NCI-H1694 (cell line): ENCODE measurements at places on chromosomes 7 and 10.

DNA sequence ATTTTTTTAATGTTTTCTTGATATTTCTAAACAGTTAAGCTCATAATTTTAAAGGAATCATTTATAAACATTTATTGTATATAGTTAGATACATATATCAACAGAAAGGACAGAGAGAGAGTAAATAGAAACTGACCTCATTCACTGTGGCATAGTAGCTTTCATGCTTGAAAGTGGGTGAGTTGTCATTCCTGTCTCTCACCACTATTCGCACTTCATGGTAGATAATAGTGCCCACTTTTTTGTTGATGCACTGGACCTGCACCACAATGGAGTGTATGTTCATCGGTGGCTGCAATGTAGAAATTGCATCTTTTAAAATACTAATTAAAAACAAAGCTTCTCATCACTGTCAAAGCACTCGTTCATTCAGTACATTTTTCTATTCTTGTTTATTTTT, 432.0 kb downstream of the PCDH15 start:
- no peak for DNase-seq

DNA sequence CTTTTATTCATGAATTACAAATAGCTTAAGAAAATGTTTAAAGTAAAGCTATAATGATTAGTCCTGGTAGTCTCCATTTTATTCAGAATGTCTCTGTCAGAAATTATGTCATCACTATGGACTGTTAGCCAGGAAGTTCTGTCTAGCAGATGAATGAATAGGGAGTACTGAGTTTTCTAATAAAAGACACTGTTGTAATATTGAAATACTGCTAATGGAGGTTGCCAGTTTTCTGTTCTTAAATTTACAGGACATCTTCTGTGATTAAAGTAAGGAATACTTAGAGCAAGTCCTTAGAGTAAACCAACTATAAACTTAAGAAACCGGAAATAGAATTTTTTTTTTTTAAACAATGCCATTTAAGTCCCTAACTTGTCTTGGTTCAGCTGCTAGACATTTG, 309.8 kb downstream of the ADK start:
- DNase-seq: no peak

DNA sequence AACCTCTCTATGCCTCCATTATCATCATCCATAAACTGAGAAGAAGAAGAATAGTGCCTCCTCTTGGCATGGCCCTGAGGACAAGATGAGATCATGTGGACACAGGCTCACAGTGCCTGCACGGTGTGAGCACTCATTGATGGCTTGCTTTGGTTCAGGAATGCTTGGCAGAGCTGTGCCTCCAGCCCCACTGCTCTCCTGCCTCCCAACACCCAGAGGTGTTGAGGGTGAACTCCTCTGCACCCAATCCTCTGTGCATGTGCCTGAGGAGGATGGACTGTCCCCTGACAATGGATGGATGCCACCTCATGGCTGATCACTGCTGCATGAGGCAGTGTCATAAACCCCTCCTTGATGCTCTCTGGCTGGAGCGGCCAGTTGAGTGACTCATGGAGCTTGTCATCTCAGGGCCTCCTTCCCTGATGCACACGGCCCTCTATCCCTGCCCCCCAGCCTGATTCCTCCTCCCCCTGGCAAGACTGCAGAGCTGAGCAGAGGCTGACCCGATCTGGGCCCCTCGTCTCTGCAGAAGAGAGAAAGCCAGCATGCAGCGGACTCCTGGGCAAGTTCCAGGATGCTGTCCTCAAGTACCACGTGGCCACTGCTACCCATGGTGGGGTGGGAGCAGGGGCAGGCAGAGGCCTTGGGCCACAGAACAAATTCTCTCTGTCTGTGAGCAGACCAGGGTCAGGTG, 136.3 kb downstream of the KCNMA1 start:
- no peak for DNase-seq

GRCh38 chr10:7130191-7130911, 280.5 kb downstream of the SFMBT2 start:
- no peak for DNase-seq

GRCh38 chr10:15461353-15462108, 90.4 kb upstream of the FAM171A1 start:
- DNase-seq: no peak

DNA sequence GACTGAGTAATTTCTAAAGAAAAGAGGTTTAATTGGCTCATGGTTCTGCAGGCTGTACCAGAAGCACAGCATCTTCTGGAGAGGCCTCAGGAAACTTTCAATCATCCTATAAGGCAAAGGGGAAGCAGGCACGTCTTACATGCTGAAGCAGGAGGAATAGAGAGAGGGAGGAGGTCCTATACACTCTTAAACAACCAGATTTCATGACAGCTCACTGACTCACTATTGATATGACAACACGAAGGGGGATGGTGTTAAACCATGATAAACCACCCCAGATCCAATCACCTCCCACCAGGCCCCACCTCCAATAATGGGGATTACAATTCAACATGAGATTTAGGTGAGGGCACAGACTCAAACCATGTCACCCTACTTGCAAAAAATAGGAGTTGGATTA, 201.5 kb downstream of the CDK14 start:
- DNase-seq: no peak

DNA sequence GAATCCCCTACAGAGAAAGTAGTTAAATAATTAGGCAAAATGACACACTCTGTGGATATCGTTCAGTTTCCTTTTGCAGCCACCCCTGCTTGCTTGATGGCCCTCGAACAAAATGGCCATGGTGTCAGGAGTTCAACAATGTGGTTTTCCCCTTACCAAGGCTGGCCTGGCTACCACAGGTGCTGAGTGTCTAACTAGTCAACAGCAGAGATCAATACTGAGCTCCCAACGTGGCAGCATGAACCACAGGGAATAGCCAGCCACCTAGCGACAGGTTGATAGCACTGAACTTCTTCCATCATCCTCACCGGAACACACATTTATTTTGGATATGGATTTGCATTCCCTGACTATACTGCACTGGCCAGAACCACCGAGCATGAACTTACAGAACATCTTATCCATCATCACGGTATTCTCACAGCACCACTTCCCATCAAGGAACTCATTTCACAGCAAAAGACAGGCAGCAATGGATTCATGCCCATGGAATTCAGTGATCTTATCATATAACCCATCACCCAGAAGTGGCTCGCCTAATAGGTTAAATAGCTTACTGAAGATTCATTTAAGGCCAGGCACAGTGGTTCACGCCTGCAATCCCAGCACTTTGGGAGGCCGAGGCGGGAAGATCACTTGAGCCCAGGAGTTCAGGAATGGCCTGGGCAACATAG, 6.3 kb downstream of the C10orf67 start:
- no peak for DNase-seq
